HuH-7.5 (cell line): ENCODE measurements at places on chromosomes 1 and 21.

DNA sequence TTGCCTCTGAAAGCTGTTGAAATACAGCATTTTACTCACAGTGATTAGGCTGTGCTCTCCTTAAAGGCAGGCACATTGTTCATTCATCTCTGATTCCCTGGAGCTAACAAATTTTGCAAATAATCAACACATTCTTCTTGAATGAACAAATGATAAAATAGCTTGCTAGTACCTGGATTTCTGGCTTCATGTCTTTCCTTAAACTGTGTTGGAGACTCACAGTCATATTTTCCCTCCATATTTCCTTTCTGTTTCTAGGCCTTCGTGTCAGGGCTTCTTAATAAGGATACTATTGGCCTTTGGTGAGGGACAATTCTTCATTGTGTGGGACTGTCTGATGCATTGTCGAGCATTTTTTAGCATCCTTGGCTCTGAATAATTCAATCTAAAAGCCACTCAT is 9.7 kb downstream of the HSD11B1 start:
- no peak for DNase-seq

DNA sequence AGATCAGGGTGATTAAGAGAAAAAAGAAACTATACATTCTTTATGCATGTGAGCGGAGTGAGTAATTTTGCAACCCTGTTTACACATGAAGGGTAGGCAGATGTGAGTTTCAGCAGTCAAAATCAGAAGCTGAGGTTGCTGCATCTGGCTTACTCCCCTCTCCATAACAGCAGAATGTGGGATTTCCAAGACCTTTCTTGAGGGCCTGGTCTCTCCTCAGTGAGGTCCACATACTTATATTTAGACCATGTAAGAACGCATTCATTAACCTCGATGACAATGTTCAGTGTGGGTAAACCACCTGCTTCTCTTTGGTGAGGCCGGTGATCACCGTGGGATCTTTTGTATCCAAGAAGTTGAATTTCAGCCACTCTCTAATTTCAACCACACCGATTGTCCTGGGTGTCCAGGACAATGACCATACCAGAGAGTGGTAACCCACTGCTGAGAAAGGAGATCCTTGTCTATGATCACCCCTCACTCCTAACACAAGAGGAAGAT is 18.7 kb upstream of the RAP1A start:
- DNase-seq, result no peak

- no peak for DNase-seq
These were observed 42.8 kb downstream of the TYW3 start for GRCh38 chr1:74775735-74776134.

DNA sequence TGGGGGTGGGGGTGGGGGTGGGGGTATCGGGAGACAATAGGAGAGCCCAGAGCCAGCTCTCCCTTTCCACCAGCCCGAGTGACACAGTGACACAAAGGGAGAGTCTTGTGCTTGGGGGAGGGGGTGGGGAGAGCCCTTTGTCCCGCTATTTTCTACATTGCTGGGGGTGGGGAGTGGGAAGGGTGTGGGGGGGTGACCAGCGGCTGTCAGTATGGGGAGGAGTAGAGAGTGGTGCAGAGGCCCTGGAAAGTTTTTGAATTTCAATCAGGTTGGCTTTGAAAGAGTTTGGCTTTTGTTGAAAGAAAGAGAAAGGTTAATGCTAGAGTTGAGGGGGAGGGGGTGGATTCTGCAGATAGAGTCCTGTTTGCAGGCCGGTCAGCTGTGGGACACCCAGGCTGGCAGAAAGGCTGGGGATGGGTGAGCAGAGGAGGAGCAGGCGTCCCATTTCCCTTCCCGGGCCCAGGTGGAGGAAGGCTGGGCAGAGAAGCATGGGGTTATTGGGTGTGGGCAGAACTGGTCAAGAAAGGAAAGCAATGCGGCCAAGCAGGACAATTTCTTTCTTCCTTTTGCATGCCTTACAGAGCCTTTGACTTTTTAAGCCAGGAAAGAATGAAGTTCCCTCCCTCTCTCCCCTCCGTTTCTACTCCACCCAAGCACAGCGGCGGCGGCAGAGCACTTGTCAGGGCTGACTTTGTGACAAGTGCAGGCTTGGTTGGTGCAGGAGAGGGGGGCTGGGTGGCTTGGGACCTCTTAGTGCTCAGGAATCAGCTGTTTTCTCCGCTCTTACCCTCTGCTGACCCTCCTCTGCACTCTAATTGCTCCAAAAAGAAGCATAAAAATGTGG is 96.2 kb downstream of the RNF220 start:
- no peak for DNase-seq

DNA sequence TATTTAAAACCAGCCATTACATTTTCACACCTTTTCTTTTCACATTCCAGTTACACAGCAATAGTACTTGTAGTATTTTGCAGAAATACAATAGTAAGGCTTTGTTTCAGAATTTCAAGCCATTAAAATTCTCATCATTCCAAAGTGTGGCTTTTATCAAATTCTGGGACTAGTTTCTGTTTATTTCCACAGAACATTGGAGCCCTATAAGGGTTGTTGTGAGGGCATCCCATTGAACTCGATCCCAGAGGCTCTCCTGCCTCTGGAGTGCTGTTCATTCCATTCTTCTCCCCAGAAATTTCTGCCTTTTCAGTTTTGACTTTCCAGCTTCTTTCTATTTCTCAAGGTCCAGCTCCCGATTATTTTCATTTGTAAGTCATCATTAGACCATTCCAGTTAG is 645.5 kb downstream of the ADGRL2 start:
- DNase-seq, result no peak

DNA sequence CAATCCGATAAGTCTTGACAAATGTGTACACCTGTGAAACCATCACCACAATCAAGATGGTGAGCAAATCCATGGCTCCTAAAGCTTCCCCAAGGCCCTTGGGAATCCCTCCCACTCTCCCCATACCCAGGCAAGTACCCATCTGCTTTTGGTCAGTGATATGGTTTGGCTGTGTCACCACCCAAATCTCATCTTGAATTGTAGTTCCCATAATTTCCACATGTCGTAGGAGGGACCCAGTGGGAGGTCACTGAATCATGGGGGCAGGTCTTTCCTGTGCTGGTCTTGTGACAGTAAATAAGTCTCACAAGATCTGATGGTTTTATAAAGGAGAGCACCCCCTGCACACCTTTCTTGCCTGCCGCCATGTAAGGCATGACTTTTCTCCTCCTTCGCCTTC is 14.6 kb upstream of the GUCA2B start:
- no peak for DNase-seq

DNA sequence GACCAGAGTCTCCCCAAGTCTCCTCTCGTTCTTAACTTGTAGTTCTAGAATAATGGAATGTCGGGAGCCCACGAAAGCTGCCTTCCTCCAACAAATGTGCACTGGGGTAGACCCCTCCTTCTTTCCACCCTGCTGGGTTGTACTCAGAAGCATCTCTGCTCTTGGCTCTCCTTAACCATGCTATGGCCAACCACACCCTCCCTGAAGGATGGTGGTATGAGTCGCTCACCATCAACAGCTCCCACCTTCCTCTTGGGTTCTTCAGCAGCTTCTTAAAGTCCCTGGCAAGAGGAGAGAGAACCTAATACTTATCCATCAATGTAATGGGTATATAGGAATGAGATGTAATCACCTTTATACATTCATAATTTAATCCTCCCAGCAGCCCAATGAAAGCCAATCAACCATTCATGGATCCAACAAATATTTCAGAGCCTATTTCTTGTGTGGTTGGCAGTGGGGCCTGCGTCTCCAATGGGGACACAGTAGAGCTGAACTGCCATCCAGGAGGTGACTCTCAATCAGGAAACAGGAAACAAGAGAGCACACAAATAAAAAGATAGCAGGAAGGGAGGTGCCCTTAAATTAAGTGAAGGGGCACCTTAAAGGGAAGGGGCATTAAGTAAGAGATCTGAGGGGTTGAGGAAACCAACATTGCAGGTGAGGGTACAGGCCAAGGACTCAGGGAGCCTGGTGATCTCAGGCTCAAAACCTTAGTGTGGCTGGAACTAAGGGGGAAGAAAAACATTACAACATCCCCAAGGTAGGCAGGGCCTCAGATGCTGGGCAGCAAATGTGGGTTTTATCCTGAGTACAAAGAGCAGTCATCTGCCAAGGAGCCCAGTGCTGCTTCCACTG is 64.4 kb upstream of the ETS2 start:
- no peak for DNase-seq

- no peak for DNase-seq
These were observed 60.1 kb upstream of the NEK2 start for GRCh38 chr1:211735208-211736170.

- DNase-seq, result no peak
These were observed 10.5 kb upstream of the LMO4 start for GRCh38 chr1:87318056-87318650.

DNA sequence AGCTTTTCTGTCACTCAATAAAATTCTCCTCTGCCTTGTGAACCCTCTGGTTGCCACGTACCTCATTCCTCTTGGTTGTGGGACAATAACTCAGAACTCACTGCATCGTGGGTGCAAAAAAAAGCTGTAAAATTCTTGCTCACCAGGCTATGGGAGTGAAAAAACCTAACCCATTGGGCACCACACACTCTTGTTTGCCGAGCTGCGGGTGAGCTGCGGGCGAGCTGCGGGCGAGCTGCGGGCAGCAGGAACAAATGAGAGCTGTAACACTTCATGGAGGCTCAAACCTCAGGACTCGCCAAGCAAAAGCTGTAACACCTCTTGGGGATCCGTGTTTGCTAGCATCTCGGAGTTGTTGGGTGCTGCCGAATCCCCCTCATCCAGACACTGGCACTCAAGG is 641.3 kb upstream of the CHRM3 start:
- DNase-seq, result no peak

DNA sequence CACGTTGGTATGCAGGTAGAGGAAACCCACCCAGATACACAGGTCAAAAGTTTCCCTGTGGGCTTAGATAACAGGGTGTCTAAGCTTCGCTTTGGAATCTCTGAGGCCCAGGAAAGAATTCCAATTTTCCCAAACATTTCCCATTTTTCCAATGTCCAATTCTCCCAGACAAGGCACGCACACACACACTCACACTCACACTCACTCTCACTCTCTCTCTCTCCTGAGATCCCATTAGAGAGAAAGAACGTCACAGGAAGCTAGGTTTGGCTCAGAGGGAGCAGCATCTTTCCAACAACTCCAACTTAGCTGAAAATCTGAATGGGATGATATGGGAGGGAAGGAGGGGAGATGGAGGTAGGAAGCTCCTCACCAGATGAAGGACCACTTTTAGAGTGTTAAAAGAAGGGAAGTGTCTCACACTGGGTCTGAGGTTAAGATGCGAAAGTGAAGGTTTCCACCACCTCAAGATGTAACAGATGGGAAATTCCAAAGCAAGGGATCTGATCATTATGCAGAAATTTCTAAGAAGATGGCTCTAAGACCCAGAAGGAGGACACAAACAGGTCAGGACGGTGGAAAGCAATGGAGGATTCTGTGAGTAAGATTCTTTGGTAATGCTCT is 63.5 kb downstream of the GNG12 start:
- DNase-seq, result no peak

- DNase-seq, result no peak
These were observed 28.7 kb downstream of the SYNJ1 start for GRCh38 chr21:32698971-32699693.

DNA sequence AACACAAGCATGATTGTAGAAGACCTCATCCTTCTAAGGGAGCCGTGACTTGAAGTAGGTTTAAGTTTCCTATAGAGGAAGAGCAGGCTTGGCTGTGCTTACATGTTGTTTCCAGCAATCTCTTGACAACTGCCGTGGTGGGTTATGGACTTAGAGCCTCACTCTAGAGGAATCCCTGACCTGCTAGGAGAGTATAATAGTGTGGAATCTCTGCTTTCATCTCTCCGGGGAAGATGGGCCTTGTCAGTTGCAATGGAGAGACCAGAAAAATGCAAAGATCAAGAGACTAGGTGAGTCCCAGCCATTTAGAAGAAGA is 137.6 kb downstream of the MIS18A start:
- DNase-seq, result no peak

- DNase-seq, result no peak
These were observed 40.2 kb downstream of the RASAL2 start for GRCh38 chr1:178134061-178134460.

GRCh38 chr1:185450060-185450788 is 133.2 kb upstream of the IVNS1ABP start:
- no peak for DNase-seq

- no peak for DNase-seq
These were observed 273.1 kb upstream of the SNX7 start for GRCh38 chr1:98388441-98388840.

DNA sequence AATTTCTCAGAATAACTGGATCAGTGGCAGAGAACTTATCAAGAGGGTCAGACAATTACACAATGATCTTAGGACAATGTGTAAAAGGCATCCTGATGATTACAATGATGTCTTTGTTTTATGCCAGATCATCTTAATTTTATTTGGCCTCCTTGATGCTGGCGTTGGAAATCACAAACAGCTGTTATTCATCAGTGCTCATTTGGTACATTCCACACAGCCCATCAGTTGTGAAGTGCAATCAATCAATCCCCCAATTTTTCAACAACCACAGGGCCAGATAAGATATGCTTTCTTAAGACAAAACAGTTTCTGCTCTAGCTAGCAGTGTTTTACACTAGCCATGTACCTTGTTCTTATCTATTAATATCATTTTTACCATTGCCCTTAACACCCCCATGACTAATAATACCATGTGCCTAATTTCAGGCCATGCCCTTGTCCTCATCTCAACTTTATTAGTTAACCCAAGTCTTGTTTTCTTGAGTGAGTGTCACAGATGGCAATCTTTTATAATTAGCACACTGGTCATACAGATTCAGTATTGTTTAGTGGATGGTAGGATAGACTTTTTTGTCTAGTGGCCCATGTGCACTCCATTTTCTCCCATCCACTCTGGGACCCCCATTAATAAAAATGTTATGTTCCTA is 40.8 kb upstream of the COL24A1 start:
- DNase-seq, result no peak

DNA sequence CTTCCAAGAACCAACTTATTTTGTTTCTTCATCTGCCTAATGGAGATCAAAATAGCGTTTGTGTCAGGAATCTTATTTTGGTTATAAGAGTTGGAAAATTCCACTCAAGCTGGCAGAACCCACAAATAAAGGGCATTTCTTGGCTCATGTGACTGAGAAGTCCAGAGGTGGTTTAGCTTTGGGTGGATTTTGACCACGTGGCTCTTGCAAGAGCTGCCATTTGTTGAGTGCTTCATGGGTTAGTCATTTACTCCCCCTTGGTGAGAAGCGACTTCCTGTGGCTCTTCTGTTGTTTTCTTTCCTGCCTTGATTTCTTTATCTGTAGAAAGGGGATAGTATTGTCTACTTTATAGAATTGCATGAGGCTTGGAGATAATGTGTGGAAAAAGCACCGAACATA is 9.5 kb upstream of the RNF186 start:
- no peak for DNase-seq

DNA sequence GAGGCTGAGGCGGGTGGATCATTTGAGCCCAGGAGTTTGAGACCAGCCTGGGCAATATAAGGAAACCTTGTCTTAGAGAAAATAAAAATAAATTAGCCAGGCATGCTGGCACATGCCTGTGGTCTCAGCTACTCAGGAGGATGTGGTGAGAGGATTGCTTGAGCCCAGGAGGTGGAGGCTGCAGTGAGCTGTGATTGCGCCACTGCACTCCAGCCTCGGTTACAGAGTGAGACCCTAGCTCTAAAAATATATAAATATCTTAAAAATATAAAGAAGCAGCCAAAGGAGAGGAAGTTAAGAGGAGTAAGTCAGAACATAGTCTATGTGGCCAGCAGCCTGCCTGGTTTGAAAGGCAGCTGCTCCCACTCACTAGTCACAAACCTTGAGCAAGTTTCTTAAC is 4.5 kb upstream of the IL10RB start:
- no peak for DNase-seq
